ENCODE measurements at places on chromosomes 11 and 22.

DNA sequence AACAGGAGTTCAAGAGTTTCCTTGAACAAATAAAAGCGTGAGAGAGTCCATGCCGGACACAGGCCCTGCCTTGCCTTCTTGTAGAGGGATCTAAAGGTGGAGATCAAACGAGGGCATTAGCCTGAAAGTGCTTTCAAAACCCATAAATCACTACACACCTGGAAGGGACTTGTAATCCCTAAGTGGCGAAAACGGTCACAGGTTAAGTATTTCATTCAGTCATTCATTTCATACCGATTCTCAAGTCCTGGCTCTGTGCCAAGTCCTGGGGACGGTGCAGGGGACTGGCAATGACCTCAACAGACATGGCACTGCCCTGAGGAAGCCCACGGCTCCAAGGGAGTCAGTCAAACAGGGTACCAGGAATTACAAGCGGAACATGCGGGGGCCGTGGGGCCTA lies 26.6 kb downstream of the ELFN2 start:
- DNase-seq, result no peak

GRCh38 chr11:110349138-110349996 lies 53.0 kb upstream of the RDX start:
- no peak for DNase-seq

GRCh38 chr11:22346282-22346681 lies 8.1 kb downstream of the SLC17A6 start:
- DNase-seq, result no peak

GRCh38 chr22:29499852-29500251 lies 19.8 kb downstream of the NEFH start:
- no peak for DNase-seq

- no peak for DNase-seq
Observed at GRCh38 chr11:111112614-111113013, 132.9 kb upstream of the POU2AF2 start.

GRCh38 chr11:61555051-61555969 lies 25.6 kb downstream of the SYT7 start:
- DNase-seq, result no peak

DNA sequence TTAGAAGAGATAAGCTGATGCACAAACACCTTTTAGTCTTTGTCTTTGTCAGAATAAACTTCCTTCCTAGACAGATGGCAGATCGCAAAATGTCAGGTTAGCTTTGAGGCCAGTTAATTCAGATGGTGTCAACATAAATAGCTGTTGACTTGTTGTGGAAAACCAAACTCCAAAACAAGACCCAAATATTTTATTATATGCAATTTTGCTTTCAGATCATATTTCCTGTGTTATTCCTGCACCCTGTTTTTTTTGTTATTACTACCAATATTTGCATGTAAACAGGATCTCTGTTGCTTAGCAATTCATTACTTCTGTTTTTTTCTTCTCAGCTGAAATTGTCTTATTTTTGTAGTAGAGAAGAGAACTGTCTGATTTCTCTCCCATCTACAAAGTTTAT lies 316.0 kb downstream of the ETS1 start:
- DNase-seq, result no peak

- DNase-seq, result no peak
Observed at GRCh38 chr11:5746614-5747013, 7.4 kb upstream of the OR52N4 start.

DNA sequence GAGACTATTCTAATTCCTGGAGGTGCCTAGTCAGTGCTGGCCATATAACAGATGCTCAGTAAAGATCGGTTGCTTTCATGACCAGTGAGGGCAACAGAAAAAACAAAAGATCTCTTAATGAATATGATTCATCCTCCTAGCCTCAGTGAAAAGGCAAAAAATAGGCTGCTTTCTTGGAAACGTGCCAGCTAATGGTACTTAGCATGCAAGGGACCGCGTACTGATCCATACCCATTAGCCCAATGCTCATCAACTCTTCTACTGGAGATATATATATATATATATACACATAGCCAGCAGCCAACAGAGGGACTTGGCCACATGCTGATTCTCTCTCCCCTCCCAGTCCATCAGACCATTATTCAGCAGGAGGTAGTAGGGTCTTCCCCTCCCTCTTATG lies 320.4 kb downstream of the KIRREL3 start:
- DNase-seq, result no peak

- DNase-seq, result peak; percentile 16
Observed at GRCh38 chr11:14380947-14381561, 22.1 kb upstream of the RRAS2 start.

DNA sequence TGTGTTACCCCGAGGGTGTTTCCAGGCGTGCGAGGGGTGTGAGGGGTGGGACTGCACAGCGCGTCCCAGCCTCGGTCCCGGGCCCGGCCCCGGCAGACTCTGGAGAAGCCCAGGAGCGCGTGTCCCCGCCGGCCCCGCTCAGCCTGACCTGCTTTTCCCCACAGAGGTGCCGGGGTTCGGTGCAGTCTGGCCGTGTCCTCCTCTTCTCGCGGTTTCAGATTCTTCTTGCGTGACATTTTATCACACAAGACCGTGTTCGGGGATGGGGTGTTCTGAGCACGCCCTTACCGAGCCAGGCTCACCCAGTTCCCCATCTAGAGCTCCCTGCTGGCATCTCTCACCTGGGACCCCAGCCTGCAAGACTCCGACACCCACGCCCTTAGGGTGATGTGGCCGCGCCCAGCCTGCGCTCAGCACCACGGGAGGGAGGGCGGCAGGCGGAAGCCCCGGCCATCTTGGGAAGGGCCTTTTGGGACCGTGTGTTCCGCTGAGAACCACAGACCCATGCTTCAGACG lies 775.6 kb downstream of the BRD1 start:
- DNase-seq, result no peak

DNA sequence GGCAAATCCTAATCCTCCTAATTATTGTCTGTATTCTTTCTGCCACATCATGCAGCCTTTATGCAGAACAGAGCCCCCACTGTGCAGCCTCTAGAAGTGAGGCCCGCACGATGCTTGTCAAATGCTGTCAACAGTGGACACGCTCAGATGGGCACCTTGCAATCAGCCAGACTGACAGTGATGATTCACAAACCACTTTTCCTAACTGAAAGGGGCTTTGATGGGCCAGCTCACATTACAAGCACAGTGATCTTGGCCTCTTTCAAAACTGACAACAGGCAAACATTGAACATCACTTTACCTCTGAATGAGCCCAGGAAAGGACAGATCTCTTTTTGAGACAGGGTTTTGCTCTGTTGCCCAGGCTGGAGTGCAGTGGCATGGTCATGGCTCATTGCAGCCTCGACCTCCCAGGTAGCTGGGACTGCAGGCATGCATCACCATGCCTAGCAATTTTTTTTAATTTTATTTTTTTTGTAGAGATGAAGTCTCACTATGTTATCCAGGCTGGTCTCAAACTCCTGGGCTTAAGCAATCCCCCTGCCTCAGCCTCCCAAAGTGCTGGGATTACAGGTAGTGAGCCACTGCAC lies 18.0 kb upstream of the E2F8 start:
- no peak for DNase-seq

GRCh38 chr11:57903011-57903410 lies 120.7 kb upstream of the OR9Q1 start:
- DNase-seq, result no peak

- DNase-seq, result no peak
Observed at GRCh38 chr22:21624120-21624879, 5.5 kb downstream of the YDJC start.

DNA sequence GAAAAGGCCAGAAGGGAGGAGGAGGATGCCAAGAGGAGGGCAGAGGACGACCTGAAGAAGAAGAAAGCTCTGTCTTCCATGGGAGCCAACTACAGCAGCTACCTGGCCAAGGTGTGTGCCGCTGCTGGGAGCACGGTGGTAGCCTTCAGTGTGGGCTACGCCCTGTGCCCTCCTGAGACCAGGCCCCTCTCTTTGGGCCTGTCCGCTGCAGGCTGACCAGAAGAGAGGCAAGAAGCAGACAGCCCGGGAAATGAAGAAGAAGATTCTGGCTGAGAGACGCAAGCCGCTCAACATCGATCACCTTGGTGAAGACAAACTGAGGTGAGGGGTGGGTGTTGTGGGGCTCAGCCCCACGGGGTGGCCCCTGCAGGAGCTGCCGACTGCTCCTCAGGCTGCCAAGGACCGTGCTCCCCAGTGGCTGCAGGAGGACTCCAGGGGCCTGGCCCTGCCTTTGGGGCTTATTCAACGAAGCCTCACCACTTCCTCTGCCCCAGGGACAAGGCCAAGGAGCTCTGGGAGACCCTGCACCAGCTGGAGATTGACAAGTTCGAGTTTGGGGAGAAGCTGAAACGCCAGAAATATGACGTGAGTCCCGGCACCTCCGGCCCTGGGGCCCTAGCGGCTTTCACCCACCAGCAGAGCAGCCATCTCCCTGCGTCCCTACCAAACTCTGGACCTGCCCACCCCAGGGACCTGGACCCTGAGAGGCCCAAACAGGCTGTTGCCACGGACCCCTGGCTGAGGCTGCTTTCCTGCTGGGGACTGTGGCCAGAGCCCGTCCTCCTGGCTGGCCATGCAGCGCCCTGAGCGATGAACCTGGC lies 12.6 kb upstream of the MRPL23 start:
- DNase-seq, result no peak

GRCh38 chr11:120078397-120078796 lies 59.5 kb downstream of the TRIM29 start:
- no peak for DNase-seq

DNA sequence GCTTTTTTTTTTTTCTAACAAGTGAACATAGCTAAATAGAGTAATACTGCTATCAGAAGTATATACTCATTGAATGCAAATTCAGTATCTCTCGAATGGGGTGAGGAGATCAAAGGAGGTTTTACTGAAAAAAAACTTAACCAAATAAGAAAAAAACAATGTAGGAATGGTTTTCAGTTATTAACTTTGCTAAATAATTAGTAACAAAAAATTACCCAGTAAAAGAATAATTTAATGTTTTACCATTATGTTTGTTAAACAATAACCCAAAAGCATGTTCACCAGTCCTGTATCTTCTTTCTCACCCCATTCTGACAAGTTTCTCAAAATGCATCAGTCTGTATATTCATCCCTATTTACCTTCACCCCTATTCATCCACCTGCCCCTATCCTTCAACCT lies 22.6 kb upstream of the CTSC start:
- no peak for DNase-seq

- no peak for DNase-seq
Observed at GRCh38 chr11:130778026-130778425, 138.3 kb downstream of the SNX19 start.

GRCh38 chr11:103958475-103959215 lies 77.8 kb upstream of the DDI1 start:
- DNase-seq, result no peak

GRCh38 chr11:111230122-111230465 lies 15.4 kb upstream of the POU2AF2 start:
- DNase-seq, result no peak

- no peak for DNase-seq
Observed at GRCh38 chr11:28592141-28592540, 484.0 kb downstream of the METTL15 start.

- DNase-seq, result no peak
Observed at GRCh38 chr11:48172818-48173609, 43.6 kb upstream of the OR4B1 start.

DNA sequence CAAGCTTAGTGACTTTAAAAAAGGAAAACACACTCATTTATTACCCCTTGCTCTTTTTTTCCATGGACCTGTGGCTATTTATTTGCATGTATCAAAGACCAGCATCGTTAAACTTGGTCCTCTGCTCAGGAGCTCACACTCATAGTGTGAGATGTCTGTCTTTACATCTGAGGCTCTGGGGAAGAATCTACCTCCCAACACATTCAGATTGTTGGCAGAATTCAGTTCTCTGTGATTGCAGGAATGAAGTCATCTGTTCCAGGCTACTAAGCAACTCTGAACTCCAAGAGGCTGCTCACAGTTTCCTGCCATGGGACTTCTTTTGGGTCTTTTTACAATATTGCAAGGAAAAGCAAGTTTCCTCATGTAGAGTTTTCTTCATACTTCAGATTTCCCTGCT lies 138.8 kb downstream of the LRRC4C start:
- DNase-seq, result no peak

- DNase-seq, result no peak
Observed at GRCh38 chr11:95076416-95076815, 9.7 kb downstream of the SRSF8 start.

- DNase-seq, result no peak
Observed at GRCh38 chr11:662689-663274, 25.7 kb downstream of the DRD4 start.

- no peak for DNase-seq
Observed at GRCh38 chr11:115652094-115652493, 147.9 kb upstream of the CADM1 start.

- DNase-seq, result no peak
Observed at GRCh38 chr11:86447763-86448480, 73.2 kb downstream of the CCDC81 start.

GRCh38 chr11:66277471-66278362 lies at the start of gene CNIH2:
TSS of gene CNIH2 (plus strand) at chr11:66278175. CDS start at chr11:66278457, 282 bp downstream.
- DNase-seq, result no peak

GRCh38 chr11:830295-831117 lies 2.2 kb upstream of the CD151 start:
- no peak for DNase-seq

DNA sequence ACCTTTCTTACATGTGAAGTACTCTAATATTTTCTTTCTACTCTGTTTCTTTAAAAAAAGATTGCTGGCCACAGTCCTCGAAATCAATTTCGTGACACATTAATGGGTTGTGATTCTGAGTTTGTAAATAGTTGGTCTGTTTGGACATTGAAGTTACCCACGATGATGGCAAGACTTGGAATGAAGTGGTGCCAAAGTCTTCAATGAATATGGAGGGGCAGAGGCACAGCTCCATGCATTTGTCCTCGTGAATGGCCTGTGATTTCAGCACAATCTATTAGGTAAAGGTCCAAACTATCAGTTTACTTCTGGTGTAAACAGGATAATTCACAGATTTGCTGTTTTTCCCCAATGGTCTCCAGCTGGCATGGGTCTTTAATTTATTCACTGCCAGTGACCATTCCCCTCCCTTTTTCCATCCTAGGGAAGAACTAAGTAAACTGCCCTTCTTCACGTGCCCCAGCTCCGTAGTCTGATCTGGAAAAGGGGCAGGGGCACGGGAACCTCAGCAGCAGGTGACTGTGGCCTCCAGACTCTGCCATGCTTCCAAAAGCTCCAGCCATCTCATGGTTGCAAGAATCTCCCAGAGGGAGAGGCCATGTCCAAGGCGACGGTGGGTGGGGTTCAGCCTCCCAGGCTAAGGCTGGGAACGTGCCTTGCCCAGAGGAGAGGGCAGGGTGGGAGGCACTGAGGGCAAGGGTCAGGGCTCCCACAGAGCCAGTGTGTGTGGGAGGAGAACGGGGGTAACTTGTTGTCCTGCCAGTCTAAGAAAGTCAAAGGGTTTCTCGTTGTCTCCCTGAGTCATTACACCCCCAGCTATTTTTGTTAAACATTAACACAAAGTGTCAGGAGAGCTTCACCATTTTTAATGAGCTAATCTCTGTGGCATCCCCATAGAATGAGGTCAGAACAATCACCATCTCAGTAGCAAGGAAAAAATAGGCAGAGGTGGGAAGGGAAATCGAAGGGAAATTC lies 16.9 kb upstream of the PEX26 start:
- no peak for DNase-seq

GRCh38 chr11:7905961-7906429 lies 25.1 kb downstream of the OR10A6 start:
- DNase-seq, result no peak

GRCh38 chr11:87430821-87431220 lies 393.1 kb downstream of the TMEM135 start:
- no peak for DNase-seq

Measured in cortex of kidney (tissue), 1 donor.